ENCODE measurements at places on chromosomes 6 and 20. TPM values are rescaled to one million over a fixed set of nuclear protein-coding genes. Genes with fewer than 3 reads are reported as not detected.

The RBPJL gene
- not detected for total RNA-seq

The LIME1 gene
- 3.3 TPM for total RNA-seq

The ACAT2 gene
- 34.3 TPM for total RNA-seq

The SPEF1 gene
- 0.19 TPM for total RNA-seq

The PROKR2 gene
- not detected for total RNA-seq

The MAP7 gene
- 1.4 TPM for total RNA-seq

The CRISP3 gene
- not detected for total RNA-seq

The PACSIN1 gene
- not detected for total RNA-seq

The HM13 gene
- total RNA-seq = 86.1 TPM

The PRR18 gene
- total RNA-seq = not detected

The OLIG3 gene
- not detected for total RNA-seq

The JPH2 gene
- 0.96 TPM for total RNA-seq

The BRD2 gene
- 73.2 TPM for total RNA-seq

The OXT gene
- not detected for total RNA-seq

The LCA5 gene
- total RNA-seq = 7.9 TPM

The DYNLT2 gene
- 0.58 TPM for total RNA-seq

The CALHM5 gene
- 17.2 TPM for total RNA-seq

The THBD gene
- 18.0 TPM for total RNA-seq

The SEL1L2 gene
- total RNA-seq = not detected

The SAMD3 gene
- 28.8 TPM for total RNA-seq

The FOXS1 gene
- 9.3 TPM for total RNA-seq

All from regular cardiac myocyte (primary cell).